ENCODE measurements at places on chromosomes 3 and 15. TPM values are rescaled to one million over a fixed set of nuclear protein-coding genes. Genes with fewer than 3 reads are reported as not detected.

Gene LRRC31
- total RNA-seq = 38.5 TPM

Gene ZBBX
- not detected for total RNA-seq

Gene PLSCR2
- 0.70 TPM for total RNA-seq

Gene CHRM5
- not detected for total RNA-seq

Gene UBAP1L
- 2.3 TPM for total RNA-seq

Gene CPNE9
- total RNA-seq = not detected

Gene KPNA1
- total RNA-seq = 59.0 TPM

Measured in left colon (tissue), 2 donors.